Activated T-cell treated with anti-CD3 and anti-CD28 coated beads for 4 hours (primary cell): ENCODE measurements at places on chromosomes 12 and 14.

DNA sequence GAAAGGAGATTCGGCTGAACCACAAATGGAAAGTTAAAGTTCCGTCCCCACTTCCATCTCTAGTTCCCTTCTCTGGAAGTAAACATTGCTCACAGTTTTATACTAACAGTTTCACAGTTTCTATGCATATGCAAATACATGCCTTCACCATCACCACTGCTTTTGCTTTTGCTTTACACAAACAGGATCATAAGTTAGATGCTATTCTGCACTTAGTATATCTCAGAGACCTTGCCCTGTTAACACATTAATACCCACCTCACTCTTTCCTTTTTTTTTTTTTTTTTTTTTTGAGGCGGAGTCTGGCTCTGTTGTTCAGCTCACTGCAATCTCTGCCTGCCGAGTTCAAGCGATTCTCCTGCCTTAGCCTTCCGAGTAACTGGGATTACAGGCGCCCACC, 890 bp downstream of the TEP1 start:
- no peak for DNase-seq

- no peak for DNase-seq
Observed at GRCh38 chr12:52211716-52212585, 20.1 kb upstream of the KRT80 start.

- DNase-seq: peak; percentile 14
Observed at GRCh38 chr12:107372229-107372658, 278.9 kb upstream of the CRY1 start.

DNA sequence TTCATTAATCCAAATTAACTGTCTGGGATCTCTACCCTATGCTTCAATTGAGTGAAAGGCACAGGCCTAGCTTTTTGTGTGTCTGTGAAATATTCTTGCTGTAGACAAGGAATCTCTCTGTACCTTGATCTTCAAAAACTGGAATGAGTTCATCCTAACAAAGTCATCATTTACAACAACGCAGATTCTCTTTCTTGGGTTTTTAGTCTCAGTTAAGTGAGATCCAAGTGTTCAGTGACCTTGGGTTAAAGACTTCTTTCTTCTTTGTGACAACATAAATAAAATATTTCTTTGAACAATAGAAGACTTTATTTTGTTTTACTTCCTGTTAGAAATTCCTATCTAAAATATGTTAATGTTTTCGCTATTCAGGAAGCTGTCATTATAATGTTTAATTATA, 192.2 kb upstream of the LMNTD1 start:
- DNase-seq: no peak

DNA sequence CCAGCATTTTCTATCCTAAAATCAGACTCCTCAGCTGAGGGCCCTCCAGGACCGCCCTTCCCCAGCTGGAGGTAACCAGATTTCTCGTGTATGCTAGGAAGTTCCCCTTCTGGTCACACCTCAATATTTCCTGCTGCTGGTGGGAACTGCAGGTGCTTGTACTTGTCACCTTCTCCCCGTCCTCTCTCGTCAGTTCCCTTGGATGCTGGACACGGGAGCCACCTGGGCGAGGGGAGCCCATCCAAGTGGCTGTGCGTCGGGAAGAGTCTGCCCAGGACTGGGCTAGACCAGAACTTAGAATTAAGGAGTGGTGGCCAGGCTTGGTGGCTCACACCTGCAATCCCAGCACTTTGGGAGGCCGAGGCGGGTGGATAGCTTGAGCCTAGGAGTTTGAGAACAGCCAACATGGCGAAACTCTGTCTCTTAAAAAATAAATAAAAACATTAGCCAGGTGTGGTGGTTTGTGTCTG, 23.2 kb upstream of the KIF26A start:
- DNase-seq: no peak

- no peak for DNase-seq
Observed at GRCh38 chr12:75698052-75698451, 186.6 kb upstream of the KRR1 start.

- no peak for DNase-seq
Observed at GRCh38 chr12:111138016-111138415, 217.6 kb upstream of the MYL2 start.

- DNase-seq: no peak
Observed at GRCh38 chr12:1536817-1537216, 57.6 kb downstream of the FBXL14 start.

DNA sequence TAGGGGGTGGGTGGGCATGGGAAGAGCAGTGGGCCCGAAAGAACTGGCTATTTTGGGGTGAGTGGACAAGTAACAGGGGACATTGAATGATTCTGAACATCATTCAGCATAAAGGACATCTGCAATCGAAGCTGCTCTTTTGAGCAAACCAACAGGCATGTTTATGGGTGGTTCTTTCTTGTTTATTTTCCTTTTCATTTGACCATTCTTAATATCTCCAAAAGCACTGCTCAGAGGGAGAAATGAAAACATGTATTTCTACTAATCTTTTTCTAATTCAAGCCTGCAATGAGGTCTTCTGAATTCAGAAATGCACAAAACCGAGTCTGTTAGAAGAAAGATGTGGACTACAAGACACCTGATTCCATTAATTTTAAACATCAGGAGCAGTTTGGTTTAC, 54.0 kb downstream of the NUAK1 start:
- DNase-seq: no peak

- DNase-seq: no peak
Observed at GRCh38 chr12:65313719-65314317, 35.3 kb downstream of the MSRB3 start.

DNA sequence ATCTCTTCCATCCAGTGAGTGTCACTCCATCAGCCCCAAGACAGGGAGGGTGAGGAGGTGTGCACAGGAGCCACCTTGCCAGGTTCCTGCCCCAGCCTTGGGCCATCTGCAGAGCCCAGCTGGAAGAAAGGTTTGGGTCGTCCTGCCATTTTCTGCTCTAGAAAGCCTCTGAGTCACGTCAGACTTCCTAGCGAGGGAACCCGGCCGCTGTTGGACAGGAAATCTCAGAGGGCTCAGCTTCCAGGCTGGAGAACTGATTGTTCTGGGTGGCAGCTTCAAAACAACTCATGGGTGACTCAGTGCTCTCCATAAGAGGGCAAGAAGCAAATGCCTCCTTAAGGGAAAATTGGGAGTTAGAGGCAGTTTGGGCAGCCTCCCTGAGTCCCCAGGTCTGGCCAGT, 16.6 kb downstream of the HIP1R start:
- DNase-seq: no peak

- DNase-seq: no peak
Observed at GRCh38 chr14:90536511-90537191, 139.8 kb downstream of the CALM1 start.

DNA sequence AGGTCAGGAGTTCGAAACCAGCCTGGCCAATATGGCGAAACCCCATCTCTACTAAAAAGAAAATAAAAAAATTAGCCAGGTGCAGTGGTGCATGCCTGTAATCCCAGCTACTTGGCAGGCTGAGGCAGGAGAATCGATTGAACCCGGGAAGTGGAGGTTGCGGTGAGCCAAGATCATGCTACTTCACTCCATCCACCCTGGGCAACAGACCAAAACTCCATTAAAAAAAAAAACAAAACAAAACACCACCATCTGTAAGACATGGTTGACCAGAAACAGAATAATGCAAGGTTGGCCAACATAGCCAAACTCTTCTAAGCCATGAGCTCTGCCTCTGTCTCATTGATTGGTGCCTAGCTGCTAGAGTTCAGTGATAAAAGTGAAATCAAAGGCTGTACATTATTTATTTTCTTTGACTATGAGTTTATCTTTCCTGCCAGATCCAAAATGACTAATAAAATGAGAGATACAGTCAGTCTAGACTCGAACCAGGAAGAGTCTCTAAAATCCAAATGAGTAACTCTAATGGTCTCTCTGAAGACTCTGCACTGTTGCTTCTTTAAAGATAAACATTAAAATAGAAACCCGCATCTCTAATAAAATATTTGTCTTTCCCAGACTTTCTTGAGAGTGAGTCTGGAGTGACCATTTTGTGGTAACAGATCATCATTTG, 404.7 kb downstream of the DAD1 start:
- no peak for DNase-seq

GRCh38 chr12:121441555-121441954, 41.6 kb downstream of the RNF34 start:
- DNase-seq: no peak

DNA sequence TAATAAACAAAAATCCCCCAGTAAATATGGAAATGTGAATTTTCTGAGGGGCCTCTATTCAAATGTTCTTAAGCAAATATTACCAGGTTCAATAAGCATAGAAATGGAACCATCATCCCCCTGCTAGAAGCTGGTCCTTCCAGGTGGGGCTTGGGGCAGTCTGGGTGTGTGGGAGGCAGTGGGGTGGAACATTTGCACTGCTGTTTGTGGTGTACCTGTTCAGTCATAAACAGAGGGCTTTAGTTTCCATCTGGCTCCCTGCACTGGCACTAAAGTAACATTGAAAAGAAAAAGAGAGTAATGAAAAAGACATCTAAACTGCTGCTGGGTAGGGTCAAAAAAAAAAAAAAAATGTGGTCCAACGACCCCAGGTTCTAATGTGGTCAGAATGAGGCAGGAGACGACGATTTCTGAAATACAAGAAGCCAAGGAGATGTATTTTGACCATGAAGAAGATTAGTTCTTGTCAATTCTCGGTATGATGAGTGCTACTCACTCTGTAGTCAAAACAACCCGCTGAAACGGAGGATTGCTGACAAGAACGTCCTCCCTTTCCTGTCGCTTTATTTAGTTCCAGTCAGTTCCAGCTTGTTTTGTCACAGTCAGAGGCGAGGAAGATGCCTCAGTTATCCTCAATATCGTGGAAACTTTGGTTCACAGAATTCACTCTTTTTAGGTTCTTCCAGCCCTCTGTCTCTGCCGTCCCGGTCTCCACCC, 44.2 kb upstream of the MANSC4 start:
- no peak for DNase-seq

- no peak for DNase-seq
Observed at GRCh38 chr12:3015356-3015755, 56.2 kb downstream of the TEAD4 start.

- no peak for DNase-seq
Observed at GRCh38 chr12:58415716-58416115, 474.3 kb downstream of the ATP23 start.

DNA sequence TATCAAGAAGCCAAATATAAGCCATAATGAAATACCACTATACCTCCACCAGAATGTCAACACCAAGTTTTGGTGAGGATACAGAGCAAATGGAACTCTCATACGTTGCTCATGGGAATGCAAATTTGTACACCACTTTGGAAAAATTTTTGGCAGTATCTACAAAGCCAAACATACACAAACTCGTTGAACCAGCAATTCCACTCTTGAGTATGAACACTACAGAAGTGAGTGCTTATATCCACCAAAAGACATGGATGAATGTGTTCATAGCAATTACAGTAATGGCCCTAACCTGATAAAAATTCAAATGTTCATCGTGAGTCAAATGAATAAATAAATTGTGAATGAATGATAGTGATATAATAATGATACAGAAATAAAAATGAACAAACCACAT, 24.8 kb downstream of the C12orf71 start:
- DNase-seq: no peak

DNA sequence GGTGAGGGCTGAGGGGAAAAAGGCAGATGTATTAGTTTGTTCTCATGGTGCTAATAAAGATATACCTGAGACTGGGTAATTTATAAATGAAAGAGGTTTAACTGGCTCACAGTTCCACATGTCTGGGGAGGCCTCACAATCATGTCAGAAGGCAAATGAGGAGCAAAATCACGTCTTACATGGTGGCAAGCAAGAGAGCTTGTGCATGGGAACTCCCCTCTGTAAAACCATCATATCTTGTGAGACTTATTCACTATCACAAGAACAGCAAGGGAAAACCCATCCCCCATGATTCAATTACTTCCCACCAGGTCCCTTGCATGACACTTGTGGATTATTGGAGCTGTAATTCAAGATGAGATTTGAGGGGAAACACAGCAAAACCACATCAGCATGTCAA, 1220.9 kb downstream of the GALC start:
- no peak for DNase-seq

DNA sequence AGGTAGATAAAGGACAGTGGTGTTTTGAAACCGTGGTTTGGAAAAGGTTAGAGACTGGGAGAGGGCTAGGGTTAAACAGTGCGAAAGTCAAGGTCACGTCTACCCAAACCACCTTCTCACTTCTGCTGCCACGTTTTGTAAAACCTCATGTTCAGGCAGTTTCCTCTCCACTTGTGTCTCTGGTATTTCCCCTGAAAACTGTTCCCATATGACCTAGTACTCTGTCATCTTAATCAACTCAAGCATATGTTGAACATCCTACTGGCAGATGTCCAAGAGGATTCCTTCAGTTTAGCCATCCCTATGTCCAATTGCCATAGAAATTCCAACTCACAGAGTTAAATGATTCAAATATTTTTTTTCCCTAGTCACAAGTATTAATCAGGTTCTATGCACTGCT, 17.4 kb downstream of the CLEC4C start:
- DNase-seq: no peak

- DNase-seq: no peak
Observed at GRCh38 chr12:100017056-100017455, 32.3 kb upstream of the ANKS1B start.

GRCh38 chr14:92499234-92499633, 14.3 kb upstream of the RIN3 start:
- no peak for DNase-seq

GRCh38 chr12:55720894-55721444, 776 bp downstream of the RDH5 start:
- no peak for DNase-seq

- DNase-seq: no peak
Observed at GRCh38 chr14:101823066-101823465, 61.6 kb downstream of the PPP2R5C start.

DNA sequence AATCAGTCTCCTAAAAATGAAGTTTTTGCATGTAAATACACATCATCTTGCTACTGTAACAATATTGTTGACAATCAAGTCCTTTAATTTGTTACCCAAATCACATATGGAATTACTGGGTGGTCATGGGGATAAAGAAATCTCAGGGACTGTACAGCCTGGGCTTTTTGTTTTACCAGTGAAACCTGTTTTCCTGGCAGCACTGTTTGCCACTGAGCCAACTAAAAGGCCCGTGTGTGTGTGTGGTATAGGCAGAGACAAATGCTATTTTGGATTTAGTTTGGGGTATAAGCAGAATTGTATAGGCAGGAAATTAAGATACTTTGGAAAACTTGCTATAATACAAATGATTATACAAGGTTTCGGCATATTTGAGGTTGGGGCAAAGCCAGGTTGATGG, 5.7 kb downstream of the NUP37 start:
- no peak for DNase-seq

- DNase-seq: no peak
Observed at GRCh38 chr12:3152011-3152511, 74.9 kb downstream of the TSPAN9 start.

- DNase-seq: no peak
Observed at GRCh38 chr12:6372403-6373003, 2.9 kb downstream of the SCNN1A start.
